ENCODE measurements at places on chromosomes 7 and 10.

- no peak for DNase-seq
Observed at GRCh38 chr10:72483471-72483870, 128.8 kb upstream of the DNAJB12 start.

GRCh38 chr10:14688606-14689005 is 86.1 kb downstream of the FAM107B start:
- no peak for DNase-seq

- DNase-seq, result peak; percentile 67
Observed at GRCh38 chr10:80356563-80356988, at the start of the genes DYDC1 and DYDC2. DYDC1 (minus strand) TSS chr10:80356755; CDS start chr10:80352601, 4,154 bp downstream. DYDC2 (plus strand) TSS chr10:80356781; CDS start chr10:80362444, 5,663 bp downstream.

DNA sequence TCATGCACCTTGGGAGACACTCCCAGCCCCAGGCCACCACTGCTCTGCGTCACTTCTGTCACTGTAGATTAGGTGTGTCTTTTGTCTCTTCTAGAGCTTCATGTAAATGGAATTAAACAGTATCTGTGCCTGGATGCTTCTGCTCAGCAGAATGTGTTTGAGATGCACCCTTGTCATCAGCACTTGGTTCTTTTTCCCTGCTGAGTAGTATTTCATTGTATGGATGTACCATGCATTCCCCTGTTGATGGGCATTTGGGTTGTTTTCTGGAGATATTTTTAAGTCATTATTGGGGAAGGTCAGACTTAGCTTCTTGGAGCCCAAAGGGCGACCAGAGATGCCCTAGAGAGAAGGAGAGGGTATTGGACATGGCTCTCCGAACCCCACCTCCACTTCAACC is 124.3 kb upstream of the MACROH2A2 start:
- DNase-seq, result no peak

- DNase-seq, result peak; percentile 93
Observed at GRCh38 chr7:36661135-36661840, 63.0 kb downstream of the AOAH start.

DNA sequence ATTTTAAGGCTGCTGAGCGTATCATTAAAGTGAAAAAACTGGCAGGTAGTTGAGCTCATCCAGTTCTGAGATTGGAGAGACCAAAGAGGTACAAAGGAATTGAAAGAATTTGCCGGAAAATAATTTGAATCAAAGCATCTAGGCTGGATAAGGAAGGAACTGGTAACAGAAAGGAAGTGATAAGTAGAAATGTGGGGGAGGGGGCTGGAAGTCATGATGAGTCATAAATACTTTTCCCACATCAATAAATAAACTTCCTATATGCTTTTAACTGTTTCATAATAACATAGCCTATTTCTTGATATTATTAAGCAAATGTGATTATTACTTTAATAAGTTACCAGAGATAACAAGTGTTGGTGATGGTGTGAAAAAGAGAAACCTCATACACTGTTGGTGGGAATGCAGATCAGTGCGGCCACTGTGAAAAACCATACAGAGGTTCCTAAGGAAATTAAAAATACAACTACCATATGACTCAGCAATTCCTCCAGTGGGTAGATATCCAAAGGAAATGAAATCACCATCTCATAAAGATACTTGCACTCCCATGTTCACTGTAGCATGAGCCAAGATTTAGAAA is 27.0 kb downstream of the ZNF438 start:
- DNase-seq, result peak; percentile 90

GRCh38 chr7:23107781-23108180 is 2.2 kb downstream of the KLHL7 start:
- DNase-seq, result no peak
